AG09319 (cell line): ENCODE measurements at places on chromosomes 12 and 14.

- no peak for DNase-seq
Measured at GRCh38 chr14:95713596-95714371, at the start of gene TCL1A. TCL1A (minus strand) TSS chr14:95714125; CDS start chr14:95714066, 59 bp downstream.

GRCh38 chr14:88547386-88547780 lies 7.4 kb downstream of the PTPN21 start:
- DNase-seq: no peak

DNA sequence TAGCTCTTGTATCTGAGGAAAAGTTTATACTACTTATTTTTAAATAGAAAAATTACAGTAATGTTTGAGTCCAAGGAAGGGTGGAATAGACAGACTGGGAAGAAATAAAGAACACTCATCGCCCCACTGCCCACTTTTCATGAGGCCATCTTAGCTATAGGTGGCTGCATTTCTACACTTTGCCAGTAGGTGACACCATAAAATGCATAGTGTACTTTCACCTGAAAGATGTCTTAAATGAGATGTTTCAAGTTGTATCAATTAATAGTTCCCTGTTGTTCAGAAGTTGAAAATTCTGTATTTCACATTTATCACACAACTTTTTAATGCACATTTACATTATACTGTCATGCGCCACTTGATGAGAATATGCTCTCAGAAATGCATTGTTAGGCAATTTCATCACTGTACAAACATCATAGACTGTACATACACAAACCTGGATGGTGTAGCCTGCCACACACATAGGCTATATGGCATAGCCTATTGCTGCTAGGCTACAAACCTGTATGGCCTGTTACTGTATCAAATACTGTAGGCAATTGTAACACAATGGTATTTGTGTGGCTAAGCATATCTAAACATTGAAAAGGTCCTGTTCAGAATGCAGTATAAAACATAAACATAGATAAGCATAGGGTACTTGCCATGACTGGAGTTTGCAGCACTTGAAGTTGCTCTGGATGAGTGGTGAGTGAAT lies 27.6 kb downstream of the PMCH start:
- DNase-seq: no peak

DNA sequence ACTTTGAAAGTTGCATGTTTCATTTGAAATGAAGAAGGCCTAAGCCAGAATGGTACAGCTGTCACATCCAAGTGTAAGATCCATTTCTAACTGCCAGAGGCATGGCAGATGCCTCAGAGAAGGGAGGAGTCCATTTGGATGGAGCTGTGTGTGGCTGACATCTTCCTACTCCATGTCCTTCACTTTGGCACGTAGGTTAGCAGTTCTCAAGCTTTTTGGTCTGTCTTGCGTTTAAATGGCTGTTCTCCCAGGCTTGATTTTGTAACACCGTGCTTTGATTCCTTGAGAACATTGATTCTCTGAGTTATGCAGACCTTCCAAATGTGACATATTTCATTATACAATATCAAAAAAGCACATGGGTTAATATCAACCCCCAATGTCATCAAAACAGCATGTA lies 23.4 kb downstream of the EML1 start:
- no peak for DNase-seq

DNA sequence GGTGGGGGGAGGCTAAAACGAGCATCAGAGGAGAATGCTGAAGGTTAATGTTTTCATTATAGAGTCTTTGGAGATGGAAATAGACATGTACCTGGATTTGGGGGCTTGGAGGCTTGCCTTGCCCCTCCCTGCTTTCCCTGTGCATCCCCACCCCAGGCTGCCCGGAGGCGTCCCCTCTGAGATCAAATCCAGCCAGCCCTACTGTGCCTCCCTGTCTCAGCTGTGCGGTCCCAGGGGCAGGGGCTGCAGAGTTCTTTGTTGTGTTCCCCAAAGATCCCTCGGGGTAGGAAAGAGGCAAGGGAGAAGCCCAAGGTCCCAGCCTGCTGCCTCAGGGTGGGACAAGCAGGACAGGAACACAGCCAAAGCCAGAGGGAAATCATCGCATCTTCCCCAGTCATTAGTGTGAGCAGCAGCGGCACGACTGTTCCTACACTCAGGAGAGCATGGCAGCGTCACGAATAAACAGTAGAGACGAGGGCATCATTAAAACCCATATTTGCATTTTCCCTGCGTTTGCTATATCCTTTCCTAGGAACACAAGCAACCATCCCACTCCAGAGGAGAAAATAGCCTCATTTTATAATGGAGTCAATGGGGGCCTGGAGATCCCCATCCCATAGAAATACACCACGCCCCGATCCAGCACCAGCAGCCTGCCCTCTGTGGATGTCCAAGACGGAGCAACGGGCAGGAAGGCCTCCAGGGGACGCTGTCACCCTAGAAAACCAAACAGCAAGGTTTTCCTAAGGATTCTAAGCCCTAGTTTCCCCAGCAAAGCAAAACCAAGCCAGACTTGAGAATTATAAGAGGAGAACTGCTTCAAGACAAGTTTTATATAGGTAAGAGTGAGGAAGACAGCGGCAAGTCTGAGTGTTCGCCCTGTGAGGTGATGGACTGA lies 32.4 kb downstream of the ANO2 start:
- no peak for DNase-seq

GRCh38 chr12:198705-199104 lies 15.3 kb downstream of the SLC6A12 start:
- no peak for DNase-seq
